CMK (cell line): ENCODE measurements at places on chromosomes 7 and 10.

DNA sequence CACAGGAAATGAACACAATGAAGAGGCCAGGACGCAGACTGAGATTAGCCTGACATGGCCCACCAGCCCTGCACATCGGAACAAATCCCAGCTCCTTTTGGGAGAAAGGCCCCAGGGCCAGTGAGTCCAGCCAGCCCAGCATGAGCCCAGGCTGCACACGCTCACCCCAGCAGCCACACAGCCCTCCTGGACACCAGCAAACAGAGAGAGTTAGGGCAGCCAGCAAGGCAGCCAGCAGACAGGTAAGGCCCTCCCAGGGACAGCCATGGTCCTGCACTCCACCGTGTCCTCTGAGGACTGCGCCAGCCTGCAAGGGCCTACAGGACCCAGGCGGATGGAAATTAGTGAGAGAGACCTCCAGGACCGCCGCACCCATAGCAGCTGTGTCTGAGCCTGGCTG, 8.1 kb upstream of the GRID1 start:
- no peak for DNase-seq

GRCh38 chr7:65915921-65916657, 43.2 kb downstream of the VKORC1L1 start:
- no peak for DNase-seq

DNA sequence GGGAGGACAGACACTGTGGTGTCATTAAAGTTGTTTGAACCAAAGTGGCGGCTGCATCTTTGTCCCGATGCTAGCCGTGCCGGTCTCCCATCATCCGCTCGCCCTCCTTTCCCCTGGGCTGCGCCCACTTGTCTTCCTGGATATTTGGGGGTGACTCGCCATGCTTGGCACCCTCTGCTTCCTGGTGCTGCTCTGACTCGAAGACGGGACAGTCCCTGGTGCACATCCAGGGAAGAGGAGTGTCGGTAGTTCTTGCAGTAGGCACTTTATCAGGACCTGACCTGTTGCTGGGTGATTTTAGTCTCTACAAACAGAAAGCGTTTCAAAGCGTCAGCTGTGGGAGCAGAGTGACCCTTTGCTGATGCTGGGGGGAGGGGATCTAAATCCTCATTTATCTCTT, 68.3 kb upstream of the DNAJB6 start:
- DNase-seq = no peak

DNA sequence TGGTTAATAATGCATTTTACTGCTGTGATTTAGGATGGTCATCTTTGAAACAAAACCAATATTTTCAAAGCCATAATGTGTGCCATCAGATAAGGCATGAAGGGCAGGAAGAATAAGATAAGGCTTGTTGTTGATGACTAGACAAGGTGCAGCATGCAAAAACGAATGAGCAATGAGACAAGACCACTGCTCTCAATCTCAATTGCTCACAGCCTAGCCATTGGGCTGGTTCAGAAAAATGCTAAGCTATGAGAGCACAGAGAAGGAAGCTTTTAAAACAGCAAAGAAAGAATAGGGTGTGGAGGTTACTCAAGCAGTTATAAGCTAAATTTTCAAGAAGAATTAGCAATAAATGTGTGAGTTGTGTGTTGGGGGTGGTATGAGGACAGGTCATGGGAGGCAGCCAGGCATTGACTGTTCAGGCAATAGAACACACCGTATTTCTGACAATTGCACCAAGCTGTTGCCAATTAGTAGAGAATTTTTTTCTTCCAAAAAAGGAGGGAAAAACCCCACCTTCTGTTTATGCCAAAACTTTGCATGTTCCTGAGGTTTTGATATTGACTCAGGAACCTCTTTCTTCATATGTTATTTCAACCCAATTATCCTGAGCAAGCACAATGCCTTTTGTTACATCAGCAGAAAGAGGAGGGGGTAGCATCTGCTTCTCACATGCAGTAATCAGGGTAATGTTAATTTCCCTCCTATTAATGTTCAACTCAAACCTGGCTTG, 276.5 kb downstream of the HDAC9 start:
- no peak for DNase-seq

- DNase-seq = no peak
Observed at GRCh38 chr7:111043561-111043960, 47.4 kb upstream of the LRRN3 start.

- no peak for DNase-seq
Observed at GRCh38 chr7:137989094-137989493, 12.8 kb downstream of the CREB3L2 start.

- DNase-seq = no peak
Observed at GRCh38 chr10:114239117-114239993, at the start of gene VWA2. VWA2 (plus strand) TSS chr10:114239254; CDS start chr10:114248714, 9,460 bp downstream.

GRCh38 chr10:75995720-75996119, 564.3 kb downstream of the LRMDA start:
- DNase-seq = no peak

DNA sequence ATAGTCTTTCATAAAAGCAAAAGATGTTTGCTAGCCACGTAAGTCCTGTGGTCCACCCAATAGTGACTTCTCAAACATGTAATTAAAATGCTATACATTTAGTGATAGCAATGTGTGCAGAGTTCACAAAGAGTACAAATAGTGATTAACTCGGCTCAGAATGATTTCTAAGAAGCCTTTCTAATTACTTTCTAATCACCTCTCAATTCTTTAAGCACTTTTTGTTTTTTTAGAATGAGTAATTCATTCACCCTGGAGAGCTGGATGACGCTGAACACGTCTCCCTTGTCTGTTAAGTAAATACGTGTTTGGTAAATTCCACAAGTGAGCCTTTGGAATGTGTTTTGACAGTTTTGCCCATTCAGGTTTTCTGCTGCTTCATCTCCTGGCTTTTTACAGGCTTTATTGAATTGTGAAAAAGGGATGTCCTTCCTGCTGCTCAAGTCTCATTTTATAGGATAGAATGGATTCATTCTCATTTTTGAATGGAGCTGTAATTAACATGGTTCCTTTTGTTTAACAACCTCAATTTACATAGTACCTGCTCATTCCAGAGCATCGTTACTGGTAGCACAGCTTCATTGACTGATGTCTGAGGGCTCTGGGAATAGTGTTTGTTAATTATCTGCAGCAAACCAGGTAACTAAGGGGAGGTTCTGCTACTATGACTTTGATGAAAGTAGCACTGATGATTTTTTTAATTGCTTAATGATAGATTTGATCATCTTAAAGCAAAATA, 212.1 kb downstream of the VTI1A start:
- DNase-seq = no peak

GRCh38 chr10:124033887-124034218, 59.5 kb downstream of the CHST15 start:
- DNase-seq = no peak

DNA sequence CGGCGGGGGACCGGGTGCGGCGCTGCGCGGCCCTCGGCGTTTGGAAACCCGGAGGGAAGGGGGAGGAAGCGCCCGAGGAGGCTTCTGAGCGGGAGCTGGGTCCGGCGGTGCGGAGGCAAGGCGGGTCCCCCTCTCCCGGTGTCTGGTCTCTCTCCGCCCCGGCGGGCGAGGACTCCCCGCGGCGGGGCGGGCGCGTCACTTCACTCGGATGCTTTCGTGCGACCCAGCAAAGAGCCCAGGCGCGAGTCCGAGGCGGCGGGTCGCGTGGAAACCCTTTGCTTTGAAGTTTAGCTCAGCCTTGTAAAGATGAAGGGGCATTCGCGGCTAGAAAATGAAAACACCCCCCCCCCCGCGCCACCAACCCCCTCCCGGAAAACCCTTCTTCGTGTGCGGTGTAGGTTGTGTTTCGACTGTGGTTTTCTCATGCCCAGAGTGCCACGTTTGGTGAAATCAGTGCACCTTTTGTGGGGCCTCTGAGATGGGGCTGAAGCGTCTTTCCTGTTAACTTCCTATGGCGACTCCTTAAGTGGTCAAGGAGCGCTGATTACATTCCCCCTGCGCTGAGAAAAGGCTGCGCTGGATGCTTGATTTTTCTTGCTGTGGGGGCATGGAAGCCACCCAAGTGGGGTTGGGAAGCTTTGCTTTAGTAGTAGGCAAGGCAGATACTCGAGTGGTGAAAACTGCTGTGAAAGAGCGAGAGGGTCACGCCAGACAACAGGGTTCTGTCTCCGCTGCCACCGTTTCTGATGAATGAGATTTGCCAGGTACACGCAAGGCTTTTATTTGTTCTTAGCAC, 876 bp downstream of the GNAI1 start:
- DNase-seq = no peak

DNA sequence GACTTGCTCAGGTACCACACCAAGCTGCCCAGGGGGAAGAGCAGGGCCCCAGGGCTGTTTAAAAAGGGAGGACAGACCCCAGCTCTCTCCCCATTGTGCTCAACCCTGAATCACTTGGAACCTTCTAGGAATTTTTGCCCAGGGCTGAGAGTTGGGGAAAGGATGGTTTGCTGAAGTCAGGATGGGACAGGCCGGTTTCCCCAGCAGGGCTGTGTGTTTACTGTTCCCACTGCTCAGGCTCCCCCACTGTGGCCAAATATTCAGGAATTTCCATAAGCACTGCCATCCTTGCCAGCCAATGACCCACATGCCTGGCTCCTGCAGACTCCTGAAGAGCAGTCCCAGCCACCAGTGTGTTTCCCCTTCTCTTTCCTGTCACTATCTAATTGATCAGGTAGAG, 120.7 kb downstream of the WDFY4 start:
- no peak for DNase-seq

DNA sequence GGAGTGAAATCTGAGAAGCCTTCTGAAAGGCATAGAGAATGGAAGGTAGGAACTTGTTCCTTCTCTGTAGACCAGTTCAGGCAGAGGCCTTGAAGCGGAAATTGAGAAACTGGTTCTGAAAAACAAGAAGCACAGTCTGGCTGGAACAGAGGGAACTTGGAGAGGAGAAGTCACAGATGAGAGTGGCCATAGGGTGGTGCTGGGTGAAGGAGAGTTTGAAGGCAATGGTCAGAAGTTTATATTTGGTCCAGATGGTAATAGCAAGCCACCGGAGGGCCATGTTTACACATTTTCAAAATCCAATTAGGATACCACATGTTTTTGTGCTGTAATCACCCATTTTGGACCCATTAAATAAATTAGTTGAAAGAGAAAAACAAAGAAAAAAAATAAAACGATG, 692.5 kb downstream of the INHBA start:
- no peak for DNase-seq

DNA sequence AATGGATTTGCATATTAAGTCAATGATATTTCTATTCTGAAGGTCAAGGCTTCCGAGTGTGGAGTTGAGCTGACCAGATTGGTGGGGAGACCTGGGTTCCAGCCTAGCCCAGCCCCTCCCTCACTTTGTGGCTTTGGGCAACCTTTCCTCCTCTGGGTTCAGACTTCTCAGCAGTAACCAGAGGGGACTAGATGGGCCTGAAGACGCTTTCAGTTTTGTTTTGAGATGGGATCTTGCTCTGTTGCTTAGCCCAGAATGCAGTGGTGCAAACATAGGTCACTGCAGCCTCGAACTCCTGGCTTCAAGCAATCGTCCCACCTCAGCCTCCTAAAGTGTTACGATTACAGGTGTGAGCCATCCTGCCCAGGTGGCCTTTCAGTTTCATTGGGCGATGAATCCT, 68.1 kb upstream of the LEP start:
- DNase-seq = no peak

GRCh38 chr7:84237533-84238173, 43.1 kb upstream of the SEMA3A start:
- no peak for DNase-seq

- no peak for DNase-seq
Observed at GRCh38 chr7:41024126-41024525, 678.8 kb downstream of the INHBA start.

DNA sequence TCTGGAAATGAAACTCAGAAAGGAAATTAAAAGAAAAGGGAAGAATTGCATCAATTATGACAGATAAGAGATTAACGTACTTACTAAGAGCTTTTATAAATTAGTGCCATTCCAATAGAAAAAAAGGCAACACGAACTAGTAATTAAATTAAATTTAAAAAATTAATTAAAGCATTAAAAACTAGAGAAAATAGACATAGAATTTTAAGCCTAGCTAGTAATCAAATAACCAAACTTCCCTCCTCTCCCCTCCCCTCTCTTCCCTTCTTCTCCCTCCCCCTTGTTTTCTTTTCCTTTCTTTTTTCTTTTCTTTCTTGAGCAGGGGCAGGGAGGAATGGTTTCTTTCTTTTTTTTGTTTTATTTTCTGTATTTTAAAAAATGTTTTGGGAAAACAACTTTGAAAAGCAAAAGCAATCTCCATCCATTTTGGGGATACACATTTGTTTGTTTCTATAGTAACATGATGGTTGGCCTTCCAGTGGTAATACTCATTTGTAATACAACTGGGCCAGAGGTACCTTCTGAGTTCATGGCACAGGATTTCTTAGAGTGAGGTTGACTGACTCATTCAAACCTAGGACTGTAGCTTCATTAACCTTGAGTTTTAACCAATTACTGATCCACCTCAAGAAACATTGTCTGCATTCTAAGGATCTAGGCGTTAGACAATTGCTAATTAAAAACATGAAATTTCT, 132.6 kb downstream of the ST7 start:
- DNase-seq = no peak

DNA sequence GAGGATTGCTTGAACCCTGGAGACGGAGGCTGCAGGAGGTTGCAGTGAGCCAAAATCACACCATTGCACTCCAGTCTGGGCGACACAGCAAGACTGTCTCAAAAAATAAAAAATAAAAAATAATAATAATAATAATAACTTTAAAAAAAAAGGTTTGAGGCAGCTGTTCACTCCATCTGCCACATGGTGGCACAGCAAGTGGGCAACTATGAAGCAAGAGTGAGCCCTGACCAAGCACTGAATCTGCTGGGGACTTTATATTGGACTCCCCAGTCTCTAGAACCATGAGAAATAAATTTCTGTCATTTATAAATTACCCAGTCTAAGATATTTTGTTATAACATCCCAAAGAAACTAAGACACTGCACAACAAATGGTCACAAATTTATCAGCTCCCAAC, 14.6 kb upstream of the BRI3 start:
- DNase-seq = no peak

GRCh38 chr10:26311383-26311940, 94.9 kb downstream of the GAD2 start:
- DNase-seq = no peak

DNA sequence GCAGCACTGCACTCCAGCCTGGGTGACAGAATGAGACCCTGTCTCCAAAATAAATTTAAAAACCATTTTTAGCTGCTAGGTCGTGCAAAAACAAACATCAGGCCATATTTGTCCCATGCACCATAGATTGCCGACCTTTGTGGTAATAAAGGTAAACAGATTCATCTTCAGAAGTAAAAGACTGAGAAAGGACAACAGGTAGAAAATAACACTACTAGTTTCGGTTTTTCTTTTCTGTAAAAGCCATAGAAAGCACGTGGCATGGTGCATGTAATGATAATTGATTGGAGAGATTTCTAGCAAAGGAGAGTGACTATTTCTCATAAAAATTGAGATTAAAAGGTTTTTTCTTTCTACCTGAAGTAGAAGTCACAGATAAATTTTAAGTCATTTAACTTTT, 93.9 kb downstream of the DNAH11 start:
- DNase-seq = no peak

- no peak for DNase-seq
Observed at GRCh38 chr10:21702633-21703111, 168.6 kb downstream of the MLLT10 start.

GRCh38 chr7:126972571-126972970, 280.2 kb downstream of the GRM8 start:
- DNase-seq = no peak
